ENCODE measurements at places on chromosomes 16 and 17.

DNA sequence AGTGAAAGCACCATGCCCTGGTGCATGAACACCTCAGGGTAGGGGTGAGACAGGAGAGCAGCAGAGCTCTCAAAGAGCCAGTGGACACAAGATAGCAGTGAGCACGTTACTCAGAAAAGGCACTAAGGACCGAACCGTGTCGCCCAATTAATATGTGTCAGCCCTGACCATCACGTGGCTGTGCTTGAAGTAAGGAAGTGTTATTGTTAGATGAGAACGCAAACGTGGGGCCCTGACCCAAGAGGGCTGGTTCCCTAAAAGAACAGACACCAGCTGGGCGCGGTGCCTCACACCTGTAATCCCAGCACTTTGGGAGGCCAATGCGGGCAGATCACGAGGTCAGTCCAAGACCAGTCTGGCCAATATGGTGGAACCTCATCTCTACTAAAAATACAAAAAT, 16.3 kb downstream of the AXIN1 start:
- DNase-seq: no peak

GRCh38 chr17:58985367-58985766, 121.3 kb downstream of the TRIM37 start:
- DNase-seq: no peak

DNA sequence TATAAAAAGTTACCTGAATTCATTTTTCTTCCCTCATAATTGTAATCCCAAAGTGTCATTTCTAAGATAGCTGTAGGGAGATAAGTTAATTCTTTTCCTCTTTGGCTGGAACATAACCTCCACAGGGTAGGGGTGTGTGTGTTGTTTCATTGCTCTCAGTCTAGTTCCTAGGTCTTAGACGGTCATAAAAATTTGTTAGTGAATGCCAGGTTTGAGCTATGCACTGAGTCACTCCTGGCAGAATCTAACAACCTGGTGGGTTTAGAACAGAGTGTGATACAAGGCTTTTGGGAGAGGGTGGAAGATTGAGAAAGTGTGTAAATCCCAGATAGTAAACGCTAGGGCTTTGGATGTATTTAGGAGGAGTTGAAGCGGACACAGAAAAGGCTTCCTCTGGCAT, 894 bp upstream of the PHKG2 start:
- DNase-seq: no peak

GRCh38 chr16:11570806-11571205, 15.9 kb downstream of the LITAF start:
- no peak for DNase-seq

GRCh38 chr17:30905742-30906100, 317 bp downstream of the TEFM start:
- DNase-seq: no peak

GRCh38 chr17:69402052-69402451, 12.4 kb upstream of the MAP2K6 start:
- DNase-seq: no peak

GRCh38 chr17:77191244-77191643, 50.5 kb downstream of the SEC14L1 start:
- no peak for DNase-seq

- no peak for DNase-seq
Measured at GRCh38 chr17:19339341-19339815, 23.1 kb downstream of the B9D1 start.

DNA sequence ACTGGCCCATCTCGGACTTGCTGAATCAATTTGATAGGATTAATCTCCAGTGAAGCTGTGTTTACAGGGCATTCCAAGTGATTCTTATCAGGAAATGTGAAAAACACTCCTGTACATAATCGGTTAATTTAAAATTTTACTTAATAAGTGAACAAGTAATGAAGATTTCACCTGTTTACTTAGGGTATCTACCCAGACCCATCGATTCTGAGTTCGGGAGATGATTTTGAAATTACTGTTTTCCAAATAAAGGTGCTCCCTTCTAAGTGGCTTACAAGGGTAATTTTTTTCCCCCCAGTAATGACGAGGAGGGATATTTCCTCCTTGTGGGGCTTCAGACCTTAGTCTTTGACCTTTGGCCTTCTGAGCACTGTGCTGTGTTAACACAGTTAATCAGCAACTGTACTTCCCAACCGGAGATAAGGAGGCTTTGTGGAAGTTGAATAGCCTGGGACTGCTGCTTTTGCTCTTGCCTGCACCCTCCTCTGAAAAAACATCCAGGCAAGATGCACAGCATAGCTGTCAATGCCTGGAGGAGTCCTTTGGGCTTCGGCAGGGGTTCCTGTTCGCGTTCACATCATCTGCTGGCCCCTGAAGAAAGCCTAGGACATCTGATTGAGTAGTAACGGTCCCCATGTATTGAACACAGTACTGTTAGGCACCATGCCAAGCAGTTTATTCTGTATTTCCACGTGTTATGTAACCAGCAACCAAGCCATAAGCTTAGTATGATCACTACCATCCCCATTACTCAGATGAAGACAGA, 1.8 kb downstream of the FAHD1 start:
- DNase-seq: no peak

GRCh38 chr17:73362697-73363096, 50.9 kb upstream of the CDC42EP4 start:
- no peak for DNase-seq

DNA sequence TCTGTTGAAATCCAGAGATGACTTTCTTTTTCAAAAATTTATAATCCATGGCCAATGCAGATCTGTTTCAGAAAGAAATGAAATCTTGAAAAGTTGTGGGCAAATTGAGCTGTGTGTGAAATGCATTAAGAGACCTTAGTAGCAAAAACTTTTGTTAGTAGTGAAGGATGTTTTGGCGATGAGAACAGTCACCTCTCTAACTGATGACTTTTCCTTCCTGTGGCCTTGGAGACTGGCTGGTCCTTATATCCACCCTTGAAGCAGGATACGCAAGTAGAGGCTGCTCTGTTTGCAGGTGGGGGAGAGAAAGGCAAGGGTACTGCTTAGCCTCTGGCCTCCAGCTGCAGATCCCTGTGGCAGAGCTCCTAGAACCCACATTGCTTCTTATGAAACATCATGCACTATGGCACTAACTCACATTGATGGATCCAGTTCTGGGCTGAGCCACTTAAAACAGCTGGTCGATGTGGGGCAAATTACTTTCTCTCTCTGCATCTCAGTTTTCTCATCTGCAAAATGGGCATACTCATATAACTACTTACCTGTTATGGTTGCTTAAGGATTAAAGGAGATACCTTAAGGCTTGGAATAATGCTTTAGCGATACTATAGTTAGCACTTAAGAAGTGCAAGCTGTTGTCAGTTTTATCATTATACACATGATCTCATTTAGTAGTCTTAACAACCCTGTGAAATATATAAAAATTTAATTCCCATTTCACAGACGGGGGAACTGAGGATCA, 89.3 kb downstream of the SDR42E1 start:
- no peak for DNase-seq

DNA sequence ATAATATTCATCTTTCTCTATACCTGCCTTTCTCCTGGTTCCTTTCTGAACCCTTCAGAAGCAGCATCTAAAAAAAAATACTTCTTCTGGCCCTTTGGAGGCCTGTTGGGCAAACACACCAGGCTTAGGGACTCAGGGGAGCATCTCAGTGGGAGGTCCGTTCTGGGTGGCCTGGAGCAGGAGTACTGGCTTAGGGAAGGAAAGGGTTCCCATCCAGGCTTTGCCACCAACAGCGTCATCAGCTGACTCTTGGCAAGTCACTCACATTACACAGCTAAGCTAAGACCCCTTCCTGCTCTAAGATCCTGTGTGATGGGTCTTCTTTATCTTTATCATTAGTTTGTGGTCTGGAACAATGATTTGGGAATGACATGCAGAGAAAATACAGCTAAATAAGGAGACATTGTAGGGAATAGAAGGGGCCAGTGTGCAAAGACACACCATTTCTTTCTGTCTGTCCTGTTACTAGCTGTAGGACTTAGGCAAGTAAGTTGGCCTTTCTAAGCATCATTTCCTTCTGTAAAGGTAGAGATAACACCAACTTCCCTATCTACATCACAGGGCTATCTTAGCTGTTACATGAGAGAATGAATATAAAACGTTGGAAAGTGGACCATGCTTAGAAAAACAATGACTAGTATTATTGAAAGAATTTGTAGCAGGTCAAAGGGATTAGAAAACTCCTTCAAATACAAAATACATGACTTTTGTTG, 9.9 kb downstream of the PCTP start:
- DNase-seq: no peak

- DNase-seq: no peak
Measured at GRCh38 chr16:84314373-84314772, 19.7 kb downstream of the WFDC1 start.

DNA sequence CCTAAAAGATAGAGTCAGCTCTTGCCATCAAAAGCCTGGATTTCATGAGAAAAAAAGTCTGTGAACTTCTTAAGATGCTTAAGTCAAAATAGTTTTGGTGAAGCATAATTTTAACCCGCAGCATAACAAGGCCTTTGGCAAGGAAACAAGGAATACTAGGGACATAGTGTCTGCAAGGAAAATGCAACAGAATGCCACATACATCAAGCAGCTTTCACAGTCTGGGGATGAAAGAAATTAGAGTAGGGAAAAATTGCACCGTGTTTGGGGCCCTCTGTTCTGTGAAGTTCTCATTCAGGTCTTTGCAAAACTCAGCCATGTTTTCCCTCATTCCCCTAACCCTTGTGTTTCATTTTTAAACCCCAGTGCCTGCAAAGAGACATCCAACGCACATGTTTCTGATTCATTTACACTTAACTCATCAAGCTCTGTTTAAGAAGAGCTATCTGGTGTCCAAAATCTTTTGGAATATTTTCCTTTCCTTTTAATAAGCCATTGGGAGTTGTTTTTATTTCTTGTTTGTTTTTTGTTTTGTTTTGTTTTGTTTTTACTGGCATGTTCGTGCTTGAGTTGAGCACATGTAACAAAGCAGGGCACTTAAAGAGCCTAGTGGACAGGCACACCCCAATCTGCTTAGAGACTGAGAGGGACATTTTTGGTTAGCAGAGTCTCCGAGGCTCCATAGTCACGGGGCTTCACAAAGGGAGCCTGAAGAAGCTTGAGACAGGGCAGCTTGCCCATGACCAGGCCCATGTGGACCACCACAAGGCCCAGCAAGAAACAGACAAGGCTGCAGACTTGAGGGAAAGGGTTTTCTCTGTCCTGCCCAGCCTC, 116.5 kb downstream of the ANKFN1 start:
- DNase-seq: no peak

- no peak for DNase-seq
Measured at GRCh38 chr16:22270525-22270924, 26.7 kb upstream of the POLR3E start.

GRCh38 chr16:50311134-50311528, 44.8 kb downstream of the ADCY7 start:
- no peak for DNase-seq

DNA sequence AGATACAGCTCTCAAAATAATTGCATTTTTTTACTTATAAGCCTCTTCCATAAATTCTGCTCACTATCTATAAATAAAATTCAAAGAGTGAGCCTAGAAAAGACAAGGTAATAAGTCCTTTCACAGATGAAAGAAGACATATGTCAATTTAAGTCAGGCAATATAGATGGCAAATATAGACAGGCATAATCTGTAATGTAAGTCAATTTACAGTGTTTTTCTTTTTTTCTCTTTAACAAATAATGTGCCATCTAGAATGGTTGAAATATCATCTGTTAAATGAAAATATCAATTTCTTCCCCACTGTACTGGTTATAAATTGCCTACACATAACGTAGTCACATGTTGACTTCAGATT, 1409.2 kb upstream of the GOT2 start:
- DNase-seq: no peak

GRCh38 chr16:70651524-70651923, 5.2 kb downstream of the IL34 start:
- no peak for DNase-seq

DNA sequence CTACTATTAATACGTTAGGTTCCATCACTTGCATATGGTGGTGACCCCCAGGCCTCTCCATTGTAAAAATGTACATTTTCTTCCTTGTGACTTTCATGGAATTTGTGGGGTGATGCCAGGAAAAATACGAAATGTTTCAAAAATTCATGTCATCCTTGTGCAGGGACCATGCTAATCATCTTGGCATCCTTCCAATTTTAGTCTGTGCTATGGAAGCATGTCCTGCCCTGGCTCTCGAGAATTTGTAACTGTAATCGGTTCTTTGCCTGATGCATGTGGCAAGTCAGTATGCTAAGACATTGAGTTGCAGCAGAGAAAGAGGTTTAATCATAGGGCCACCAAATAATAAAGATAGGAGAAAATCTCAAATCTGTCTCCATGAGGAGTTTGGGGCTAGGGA, 14.3 kb upstream of the GINS3 start:
- no peak for DNase-seq

GRCh38 chr16:3654249-3654991, at the start of gene DNASE1:
Gene DNASE1 (plus strand): TSS chr16:3654691. CDS start chr16:3655374, 683 bp downstream.
- DNase-seq: peak; percentile 12

GRCh38 chr17:4742629-4743028, 2.9 kb upstream of the CXCL16 start:
- DNase-seq: no peak

DNA sequence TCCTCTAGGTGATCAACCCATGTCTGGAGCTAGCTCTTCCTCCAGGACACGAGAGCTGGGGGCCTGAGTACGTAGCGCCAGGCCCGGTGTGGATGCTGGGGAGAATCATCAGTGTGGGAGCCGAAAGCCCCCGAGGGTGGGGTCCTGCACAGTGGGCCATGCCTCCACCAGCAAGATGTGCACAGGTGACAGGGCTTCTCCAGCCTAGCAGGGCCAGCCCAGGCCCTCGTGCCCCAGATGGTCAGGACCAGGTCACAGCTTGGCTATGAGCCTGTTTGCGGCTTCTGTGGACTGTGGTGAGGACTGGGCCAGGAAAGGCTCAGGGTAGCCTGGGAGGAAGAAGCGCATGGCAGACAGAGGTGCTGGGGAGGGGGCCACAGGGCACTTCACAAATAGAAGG, 7.8 kb downstream of the MPG start:
- no peak for DNase-seq

- no peak for DNase-seq
Measured at GRCh38 chr17:64245218-64246145, 17.6 kb downstream of the TEX2 start.

DNA sequence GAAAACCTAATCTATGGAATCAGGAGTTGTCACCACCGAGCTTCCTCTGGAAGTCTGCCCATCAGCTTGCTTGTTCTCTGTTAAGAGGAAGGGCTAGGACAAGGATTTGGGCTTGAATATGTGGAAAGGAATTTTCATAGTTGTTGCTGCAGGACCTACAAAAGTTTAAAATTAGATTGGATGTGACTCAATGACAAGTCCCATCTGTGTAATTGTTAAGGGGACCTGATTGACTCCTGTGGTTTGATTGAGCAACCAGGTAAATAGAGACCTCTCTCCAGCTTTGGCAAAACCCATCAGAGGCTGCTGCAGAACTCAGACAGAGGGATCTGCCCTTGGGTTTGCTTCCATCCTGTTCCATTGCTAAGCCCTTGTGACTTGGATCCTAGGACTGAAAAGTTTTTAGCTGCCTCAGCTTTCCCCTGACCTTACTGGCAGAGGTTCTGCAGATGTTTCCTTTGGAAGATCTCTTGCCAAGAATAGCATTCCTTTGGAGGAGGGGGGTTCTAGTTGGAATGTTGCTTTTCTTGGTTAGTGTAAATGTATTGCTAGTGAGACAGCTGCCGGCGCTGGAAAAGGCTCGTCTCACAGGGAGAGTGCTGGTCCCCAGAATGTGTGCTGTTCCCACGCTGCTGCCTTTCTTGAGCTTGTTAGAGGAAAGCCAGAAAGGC, 50.0 kb downstream of the SF3B3 start:
- DNase-seq: no peak

All from stimulated activated CD4-positive, alpha-beta T cell treated with anti-CD3 and anti-CD28 coated beads, TNF-alpha, amount 100 ng/mL, for 1 hour (primary cell).